Osteocyte (in vitro differentiated cells): ENCODE measurements at places on chromosomes 1 and 21.

DNA sequence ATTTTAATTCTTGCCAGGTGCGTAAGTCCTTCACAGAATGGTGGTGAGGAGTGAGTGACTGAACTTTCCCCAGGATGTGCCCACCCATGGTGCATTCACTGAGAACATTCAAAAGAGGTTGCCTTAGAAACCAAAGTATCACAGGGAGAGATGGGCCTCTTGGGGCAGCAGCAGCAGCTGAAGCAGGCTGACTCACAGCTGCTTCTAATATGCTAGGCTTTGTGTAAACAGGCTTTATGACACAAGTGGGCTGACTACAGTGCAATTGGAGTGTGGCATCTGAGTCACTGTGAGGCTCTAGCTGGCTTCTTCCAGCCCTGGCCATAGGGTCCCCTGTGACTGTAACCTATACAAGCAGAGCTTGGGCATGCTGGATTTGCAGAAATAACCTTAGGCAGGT is 12.6 kb downstream of the PIGP start:
- DNase-seq = peak; percentile 89

GRCh38 chr1:78176448-78176847 is 130.7 kb downstream of the GIPC2 start:
- DNase-seq = no peak

- DNase-seq = no peak
Observed at GRCh38 chr1:243939167-243939848, 89.3 kb upstream of the AKT3 start.

GRCh38 chr1:209302779-209303568 is 280.5 kb upstream of the CAMK1G start:
- DNase-seq = no peak

GRCh38 chr1:221991221-221991620 is 249.3 kb upstream of the DUSP10 start:
- DNase-seq = no peak

GRCh38 chr1:147745271-147745670 is 15.1 kb downstream of the GJA5 start:
- peak; percentile 32 for DNase-seq
